ENCODE measurements at places on chromosomes 2 and 18.

GRCh38 chr2:215022418-215022817, 116.0 kb downstream of the ABCA12 start:
- no peak for DNase-seq

- no peak for DNase-seq
Observed at GRCh38 chr2:197196541-197197180, 113.9 kb downstream of the ANKRD44 start.

- DNase-seq: no peak
Observed at GRCh38 chr2:170548304-170548703, 166.8 kb upstream of the SP5 start.

GRCh38 chr18:9722691-9723090, 14.6 kb downstream of the RAB31 start:
- DNase-seq: no peak

DNA sequence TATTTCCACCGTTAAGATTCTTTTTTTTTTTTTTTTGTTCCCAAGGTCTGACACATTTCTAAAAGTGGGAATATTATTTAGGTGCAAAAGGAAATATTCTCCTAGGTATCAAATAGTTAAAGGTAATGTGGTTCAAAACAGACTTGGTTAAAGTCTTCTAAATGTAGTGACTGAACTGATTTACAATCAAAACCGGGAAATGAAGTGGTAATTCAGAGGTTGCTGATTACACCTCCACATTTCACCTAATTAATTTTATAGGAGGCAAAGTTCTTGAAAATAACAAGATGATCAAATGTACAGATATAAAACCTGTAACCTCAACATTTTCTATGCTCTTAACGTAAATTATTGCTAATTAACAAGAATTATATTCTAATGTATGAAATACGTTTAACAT, 5.1 kb downstream of the BCL11A start:
- DNase-seq: no peak

DNA sequence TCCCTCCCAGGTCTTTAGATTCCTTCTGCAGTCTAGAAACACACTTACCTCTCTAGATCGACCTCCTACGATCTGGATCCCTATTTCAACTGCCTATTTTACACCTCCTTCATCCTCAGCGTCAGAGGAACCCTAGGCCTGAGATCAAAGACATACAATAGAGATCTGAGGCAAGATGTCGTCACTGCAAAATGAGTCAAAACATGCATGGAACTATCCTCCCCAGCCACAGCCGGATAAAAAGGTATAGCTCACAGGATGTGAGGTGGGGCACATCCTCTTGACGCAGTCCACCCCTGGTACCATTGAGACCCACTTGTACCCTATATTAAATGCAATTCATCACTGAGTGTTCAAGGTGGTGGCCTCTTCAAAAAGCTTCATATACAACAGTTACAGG, 63.7 kb upstream of the DNAJC10 start:
- no peak for DNase-seq

- DNase-seq: no peak
Observed at GRCh38 chr2:168738062-168738461, 64.4 kb upstream of the NOSTRIN start.

DNA sequence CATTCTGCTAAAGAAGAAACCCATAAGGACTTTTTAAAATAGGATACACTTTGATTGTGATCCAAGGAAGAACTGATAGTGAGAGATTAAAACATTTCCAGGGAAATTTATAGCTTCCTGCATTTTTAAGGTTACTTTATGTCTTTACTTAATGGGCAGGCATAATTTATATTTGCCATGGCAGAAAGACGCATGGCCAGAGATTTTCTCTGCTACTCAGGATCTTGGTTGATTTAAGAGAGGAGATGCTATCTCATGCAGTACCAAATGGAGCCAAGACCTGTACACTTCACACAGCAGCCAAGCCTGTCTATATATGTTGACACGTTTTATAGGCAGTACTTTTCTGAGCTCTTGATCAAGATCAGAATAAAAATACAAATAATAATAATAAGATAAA, 60.9 kb upstream of the NT5C1B start:
- no peak for DNase-seq

DNA sequence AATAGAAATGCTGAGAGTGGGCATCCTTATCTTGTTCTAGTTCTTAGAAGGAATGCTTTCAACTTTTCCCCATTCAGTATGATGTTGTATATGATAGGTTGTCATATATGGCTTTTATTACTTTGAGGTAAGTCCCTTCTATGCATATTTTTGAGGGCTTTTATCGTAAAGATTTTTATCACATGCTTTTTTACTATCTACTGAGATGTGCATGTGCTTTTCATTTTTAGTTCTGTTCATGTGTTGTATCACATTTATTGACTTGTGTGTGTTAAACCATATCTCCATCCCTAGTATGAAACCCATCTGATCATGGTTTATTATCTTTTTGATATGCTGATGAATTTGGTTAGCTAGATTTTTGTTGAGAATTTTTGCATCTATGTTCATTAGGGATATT, 1008.8 kb downstream of the CNTNAP5 start:
- no peak for DNase-seq

GRCh38 chr2:113138428-113139322, 11.3 kb downstream of the IL1RN start:
- no peak for DNase-seq

DNA sequence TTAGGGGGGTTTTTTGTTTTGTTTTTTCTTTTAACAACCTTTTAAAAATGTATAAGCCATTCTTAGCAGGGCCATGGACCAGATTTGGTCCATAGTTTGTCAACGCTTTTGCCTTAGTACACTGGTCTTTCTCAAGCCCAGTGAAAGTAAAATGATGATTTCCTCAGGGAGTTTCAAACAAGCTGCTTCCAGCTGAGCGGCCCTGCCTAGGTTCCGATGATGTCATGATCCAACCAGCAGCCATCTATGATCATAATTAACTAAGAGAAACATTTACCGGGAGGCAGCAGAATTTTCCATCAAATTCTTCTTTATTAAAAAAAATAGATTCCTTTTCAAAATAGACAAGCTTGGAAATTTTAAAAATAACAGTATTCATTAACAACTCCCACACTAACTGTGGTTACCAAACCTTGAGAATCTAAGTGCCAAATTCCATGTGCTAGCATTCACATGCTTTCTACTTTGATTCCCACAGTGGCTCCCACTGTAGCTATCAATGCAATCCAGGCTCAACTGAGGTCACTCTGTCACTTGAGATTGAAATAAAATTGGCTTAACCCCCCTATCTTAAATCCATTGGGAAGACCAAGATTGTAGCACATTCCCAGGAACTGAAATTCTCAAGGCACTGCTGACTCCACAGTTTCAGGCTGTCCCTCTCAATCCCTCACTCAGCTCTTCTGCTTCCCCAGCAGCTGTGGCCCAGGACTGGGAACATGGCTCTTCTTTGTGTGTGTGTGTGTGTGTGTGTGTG, 148.9 kb downstream of the RNF152 start:
- no peak for DNase-seq

DNA sequence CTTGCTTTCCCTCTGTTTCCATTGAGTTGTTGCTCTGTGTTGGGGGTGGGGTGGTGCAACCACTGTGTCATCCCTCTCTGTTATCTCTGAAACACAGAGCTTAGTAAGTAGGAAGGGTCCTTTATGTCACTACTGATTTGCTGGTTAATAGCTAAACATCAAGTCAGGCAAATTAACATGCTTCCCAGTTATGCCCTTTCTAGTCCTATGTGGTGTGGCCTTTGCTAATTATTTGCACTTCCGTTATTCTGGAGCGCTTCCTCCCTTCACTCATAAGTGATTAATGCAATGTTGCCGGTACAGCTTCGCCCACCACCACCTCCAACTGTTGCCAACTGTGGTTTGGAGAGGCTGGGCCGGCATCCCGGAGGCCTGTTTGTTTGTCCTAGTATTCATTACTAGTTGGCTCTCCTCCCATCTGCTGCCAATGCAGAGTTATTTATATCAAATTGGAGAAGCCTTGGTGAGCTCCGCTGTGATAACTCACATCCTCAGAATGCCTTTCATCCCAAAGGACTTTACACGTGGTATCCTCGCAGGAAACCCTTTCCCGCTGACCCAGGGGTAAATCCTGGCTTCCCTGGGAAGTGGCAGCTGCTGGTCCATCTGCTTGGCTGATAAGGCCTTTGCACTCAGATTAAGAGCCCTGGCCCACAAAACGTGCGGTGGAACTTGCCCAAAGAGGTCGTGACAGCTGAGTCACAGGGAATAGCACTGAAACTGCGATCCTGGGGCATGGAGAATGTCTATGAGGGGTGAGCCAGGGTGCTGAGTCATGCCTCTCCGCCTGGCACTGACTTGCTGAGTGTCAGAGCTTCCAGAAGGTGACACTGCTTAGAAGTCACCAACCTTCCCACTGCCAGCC, 72.0 kb upstream of the ZCCHC2 start:
- no peak for DNase-seq

- DNase-seq: no peak
Observed at GRCh38 chr18:74895686-74896085, 298.0 kb downstream of the ZNF407 start.

DNA sequence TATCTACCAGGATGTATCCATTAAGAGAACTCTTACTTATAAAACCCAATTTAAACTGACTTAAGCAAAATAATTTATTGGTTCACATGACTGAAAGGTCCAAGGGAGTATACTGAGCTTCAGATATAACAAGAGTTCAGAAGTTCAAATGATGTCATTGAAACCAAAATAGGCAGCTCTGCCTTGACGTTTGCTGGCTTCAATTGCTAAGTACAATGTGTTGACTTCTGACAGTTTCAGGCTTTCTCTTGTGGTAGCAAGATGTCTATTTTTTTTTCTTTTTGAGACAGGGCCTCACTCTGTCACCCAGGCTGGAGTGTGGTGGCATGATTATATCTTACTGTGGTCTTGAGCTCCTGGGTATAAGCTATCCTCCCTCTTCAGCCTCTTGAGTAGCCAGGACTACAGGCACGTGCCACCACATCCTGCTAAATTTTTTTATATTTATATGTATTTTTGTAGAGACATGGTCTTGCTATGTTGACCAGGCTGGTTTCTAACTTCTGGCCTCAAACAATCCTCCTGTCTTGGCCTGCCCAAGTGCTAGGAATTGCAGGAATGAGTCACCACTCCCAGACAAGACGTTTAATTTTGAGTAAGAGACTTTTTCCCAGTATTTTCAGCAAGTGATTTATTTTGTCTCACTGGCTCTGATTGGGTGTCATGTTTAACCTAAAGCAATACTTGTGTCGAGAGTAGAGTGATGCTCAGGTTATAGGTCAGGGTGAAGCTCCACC, 184.8 kb downstream of the NR4A2 start:
- DNase-seq: no peak

- no peak for DNase-seq
Observed at GRCh38 chr18:79489051-79489898, 93.5 kb downstream of the NFATC1 start.

DNA sequence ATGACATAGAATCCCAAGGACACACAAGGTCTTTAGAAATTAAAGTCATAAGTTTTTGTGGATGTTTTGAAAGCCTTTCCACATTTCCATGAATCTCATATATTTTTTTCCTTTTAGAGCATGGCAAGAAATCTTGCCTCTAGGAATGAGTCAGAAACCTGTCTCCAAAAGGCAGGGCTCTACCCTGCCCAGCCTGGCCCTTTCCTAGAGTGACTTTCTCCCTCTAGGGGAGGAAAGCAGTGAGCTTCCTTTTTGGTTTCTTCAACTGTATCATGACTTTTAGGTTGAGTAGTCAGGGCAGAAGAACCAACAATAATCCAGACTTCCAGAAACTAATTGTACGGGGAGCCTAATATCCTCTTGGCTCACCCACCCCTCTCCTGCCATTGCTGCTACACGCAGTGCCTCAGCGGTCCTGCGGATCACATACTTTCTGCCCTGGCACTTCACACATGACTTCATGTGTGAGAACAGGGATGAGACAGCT, 300.3 kb downstream of the AGPS start:
- no peak for DNase-seq

DNA sequence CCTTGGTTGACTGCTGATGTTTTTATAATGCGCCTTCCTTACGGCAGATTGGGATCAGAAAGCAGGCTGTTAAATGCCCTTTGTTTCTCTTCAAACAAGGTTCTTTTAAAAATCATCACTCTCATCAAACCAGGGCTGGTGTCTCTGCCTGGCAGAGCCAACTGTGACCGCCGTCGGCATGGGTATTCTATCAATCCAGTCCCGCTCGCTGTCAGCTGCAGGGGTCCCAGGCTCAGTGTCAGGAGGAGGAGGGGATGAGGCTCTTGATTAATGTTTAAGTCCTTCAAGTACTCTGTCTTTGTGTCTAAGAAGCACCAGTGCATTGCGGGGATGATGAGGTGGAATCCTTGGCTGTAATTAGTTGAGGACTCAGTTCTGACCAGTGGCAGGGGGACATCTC, 348.1 kb downstream of the RNF144A start:
- no peak for DNase-seq

GRCh38 chr2:99762714-99763113, 272.9 kb upstream of the REV1 start:
- no peak for DNase-seq

- no peak for DNase-seq
Observed at GRCh38 chr2:112836695-112837117, at the start of gene IL1B. TSS of gene IL1B (minus strand) at chr2:112836779. CDS start at chr2:112836229, 550 bp downstream.

DNA sequence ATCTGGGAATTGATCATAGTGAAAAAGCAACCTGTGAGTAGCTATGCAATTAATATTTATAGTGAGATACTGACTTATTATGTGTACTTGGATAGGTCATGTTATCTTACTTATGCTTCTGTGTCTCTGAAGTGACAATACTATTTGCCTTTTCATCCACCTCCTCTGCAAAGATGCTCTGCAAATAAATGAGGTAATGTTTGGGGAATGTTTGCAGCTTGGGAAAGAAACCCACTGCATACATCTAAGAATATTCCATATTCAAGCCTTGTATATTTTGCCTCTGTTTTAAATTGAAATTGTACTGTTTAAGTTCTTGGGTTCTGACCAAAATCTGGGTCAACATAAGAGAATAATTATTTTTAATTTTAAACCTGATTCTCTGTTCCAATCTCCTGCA, 217.4 kb upstream of the DTNA start:
- DNase-seq: no peak

DNA sequence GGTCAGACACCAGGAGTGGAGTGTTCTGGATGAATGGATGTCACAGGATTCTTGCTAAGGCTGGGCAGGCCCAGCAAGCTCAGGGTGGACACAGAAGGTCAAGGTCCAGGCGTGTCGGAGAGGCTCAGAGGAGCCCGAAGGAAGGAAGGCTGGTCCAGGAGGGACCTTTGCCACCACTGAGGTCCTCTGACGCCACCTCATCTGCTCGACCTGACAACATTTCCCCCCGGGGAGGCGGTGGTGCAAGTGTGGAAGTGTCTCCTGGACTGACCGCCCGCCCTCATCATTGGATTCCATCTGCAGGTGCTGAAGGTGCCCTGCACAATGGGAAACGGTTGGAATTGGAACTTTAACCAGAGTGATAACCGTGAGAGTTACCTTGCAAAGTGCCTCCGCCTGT, 124.6 kb downstream of the RTP5 start:
- DNase-seq: no peak

- DNase-seq: no peak
Observed at GRCh38 chr2:155525199-155525598, 807.3 kb downstream of the NR4A2 start.

GRCh38 chr2:170665743-170666142, 49.4 kb upstream of the SP5 start:
- no peak for DNase-seq
